NCI-H1105 (cell line): ENCODE measurements at places on chromosomes 16 and 17.
A peak's percentile ranks its signal among the peaks of the same experiment; 100 is the strongest.

DNA sequence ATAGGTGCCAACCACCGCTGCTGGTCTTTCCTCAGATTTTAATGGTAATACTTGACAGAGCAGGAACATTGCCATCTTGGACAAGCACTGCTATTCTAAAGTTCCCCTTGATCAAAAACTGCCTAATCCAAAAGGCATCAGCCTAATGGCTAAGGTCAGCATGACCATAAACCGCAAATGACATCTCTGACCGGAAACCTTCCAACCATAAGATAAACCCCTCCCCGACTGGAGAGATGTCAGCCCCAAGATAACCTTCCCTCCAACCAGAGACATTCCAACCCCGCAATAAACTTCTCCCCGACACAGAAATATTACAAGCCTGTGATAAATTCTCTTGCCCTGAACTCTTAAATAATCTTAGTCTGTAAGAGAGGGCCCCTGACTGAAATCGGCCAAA lies 7.4 kb upstream of the DHX40 start:
- no peak for DNase-seq

DNA sequence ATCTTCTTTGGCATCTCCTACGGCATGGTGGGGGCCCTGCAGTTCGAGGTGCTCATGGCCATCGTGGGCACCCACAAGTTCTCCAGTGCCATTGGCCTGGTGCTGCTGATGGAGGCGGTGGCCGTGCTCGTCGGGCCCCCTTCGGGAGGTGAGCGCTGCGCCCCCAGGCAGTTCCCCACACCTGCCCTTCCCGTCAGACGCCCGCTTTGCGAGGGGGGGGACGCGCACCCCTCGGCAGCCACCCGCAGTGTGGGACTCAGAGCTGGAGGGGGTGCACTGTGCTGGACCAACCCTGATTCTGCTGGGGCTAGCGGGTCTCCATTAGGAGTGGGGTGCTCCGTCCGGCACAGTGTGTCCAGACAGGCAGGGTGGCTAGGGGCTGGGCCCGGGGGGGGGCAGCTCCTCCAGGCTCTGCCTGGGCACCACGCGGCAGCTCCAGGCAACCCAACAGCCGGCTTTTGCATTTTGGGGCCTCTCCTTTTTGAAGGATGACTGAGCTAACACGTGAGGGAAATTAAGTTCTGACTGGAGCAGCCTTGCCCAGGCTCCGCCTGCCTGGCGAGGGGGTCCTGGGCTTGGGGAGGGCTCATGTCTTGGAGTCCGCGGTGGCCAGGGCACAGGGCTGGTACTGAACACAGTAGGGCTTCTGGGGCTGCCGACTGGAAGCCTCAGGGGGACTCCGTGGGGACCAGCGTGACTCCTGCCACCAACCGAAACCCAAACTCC lies 9.1 kb downstream of the SLC16A3 start:
- no peak for DNase-seq

DNA sequence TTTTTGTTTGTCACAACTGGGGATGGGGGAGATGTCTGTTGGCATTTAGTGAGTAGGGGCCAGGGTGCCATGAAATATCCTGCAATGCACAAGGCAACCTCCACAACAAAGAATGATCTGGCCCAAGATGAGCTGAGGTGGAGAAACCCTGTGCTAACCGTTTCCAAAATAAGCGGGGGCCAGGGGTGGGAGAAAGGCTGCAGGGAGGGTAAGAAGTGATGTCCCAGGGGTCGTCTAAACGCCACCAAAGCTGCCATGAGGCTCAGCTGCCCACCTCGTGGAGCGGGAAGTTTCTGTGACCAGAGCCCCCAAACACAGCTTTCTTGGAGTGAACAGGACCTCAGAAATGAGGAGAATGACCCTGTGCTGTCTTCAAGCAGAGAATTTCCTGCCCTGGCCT lies 76.5 kb upstream of the CDH5 start:
- no peak for DNase-seq

- DNase-seq: no peak
Measured at GRCh38 chr16:85134076-85134788, 22.0 kb upstream of the CIBAR2 start.

DNA sequence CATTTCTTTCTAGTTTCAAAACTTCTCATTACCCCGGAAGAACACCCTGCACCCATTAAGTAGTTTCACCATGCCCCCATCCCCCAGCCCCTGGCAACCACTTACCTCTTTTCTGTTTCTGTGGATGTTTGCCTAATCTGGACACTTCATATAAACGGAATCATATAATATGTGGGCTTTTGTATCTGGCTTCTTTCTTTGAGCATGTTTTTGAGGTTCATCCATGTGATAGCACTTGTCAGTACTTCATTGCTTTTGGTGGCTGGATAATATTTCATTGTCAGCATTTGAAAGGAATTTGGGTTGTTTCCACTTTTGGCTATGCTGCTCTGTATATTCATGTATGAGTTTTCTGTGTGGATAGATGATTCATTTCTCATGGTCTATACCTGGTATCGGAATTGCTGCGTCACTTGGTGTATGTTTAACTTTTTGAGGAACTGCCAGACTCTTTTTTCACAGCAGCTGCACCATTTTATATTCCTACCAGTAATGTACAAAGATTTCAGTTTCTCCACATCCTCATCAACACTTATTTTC lies 30.0 kb upstream of the SLC5A10 start:
- no peak for DNase-seq

DNA sequence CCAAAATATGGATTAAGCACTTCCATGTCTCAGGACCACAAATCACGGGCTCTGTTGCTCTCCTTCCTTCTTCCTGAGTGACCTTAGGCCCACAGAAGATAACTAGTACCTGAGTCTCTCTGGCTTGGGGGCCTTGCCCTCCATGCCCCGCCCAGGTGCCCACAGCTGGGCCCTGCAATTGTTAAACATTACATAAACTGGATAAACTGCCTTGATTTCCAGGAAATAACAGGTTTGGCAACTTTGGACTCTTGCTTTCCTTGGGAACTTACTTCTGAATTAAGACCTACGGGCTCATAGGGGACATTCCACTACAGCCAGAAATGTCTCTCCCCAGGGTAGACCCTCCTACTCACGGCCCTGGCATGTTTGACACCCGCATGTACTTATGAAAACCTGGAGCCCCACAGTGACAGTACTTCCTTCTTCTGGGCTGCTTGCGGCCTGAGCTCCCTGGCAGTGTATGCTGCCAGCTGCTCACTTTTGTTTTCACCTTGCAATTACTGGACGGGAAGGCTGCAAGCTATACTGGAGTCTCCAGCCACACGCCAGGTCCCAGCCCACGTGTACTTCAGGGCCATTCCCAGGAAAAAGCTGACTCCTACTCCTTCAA lies 2.3 kb upstream of the UBALD2 start:
- DNase-seq: no peak

DNA sequence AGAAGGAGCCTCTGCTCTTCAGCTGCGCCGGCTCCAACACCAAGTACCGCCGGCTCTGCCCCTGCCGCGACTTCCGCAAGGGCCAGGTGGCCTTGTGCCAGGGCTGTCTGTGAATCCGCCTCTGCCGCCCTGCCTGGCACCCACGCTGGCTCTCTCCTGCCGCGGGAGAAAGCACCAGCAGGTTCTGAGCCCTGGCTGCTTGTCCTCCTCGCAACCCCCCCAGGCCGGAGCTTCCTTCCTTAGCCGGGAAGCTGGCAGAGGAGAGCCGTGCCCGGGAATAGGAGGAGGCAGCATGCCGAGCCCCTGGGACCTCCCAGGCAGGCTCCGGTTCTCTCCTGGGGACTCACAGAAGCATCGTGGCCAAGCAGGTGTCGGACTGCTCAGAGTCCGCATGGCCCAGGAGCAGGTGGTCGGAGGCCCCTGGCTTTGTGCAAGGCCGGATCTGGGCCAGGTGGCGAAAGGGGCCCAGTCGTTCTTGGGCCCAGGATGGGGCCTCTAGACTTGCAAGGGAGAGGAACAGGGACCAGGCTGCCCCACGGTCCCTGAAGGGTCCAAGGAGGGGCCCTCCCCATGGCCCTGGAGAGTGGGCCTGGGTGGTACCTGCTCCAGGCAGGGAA lies 80.6 kb downstream of the MGAT5B start:
- DNase-seq: peak; percentile 34
